Activated CD8-positive, alpha-beta memory T cell treated with anti-CD3 and anti-CD28 coated beads for 1 hour (primary cell): ENCODE measurements at places on chromosomes 11 and 22.

GRCh38 chr11:75233754-75234172 lies 6.8 kb upstream of the TPBGL start:
- DNase-seq, result no peak

GRCh38 chr11:130631119-130631518 lies 182.7 kb downstream of the ADAMTS15 start:
- no peak for DNase-seq

DNA sequence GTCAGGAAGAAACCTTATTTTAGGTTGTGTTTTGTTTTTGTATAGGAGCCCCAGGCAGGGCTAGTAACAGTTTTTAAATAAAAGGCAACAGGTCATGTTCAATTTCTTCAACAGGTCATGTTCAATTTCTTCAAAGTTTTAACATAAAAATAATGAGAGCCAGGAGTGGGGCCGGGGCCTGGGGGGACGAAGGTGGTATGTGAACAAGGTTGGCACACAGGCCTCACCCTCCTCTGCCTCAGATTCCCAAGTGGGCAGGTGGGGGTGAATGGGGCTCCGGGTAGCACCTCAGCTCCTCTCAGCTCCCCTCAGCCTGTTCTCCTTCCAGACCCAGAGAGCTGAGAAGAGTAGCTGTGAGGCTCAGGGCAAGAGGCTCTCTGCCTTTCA lies 4.4 kb downstream of the DERL3 start:
- no peak for DNase-seq

DNA sequence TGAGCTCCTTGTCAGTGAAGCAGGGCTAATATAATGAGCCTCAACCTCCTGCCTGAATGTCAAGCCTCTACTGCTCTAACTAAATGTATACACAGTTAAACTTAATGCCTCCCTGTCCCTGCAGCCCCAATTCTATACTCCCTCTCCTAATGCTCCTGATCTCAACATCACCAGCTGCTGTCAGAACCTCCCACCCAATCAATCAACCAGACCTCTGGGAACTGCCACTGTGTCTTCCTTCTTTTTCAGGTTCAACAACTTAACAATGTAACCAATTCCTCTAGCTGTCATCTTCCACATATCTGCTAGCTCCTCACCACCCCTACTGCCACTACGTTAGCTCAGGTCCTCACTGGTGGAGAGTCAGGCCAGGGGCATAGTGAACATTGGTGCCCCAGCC lies 339.8 kb upstream of the NARS2 start:
- DNase-seq, result no peak

- DNase-seq, result no peak
These were observed 48.8 kb downstream of the GDPD4 start for GRCh38 chr11:77252555-77253270.

DNA sequence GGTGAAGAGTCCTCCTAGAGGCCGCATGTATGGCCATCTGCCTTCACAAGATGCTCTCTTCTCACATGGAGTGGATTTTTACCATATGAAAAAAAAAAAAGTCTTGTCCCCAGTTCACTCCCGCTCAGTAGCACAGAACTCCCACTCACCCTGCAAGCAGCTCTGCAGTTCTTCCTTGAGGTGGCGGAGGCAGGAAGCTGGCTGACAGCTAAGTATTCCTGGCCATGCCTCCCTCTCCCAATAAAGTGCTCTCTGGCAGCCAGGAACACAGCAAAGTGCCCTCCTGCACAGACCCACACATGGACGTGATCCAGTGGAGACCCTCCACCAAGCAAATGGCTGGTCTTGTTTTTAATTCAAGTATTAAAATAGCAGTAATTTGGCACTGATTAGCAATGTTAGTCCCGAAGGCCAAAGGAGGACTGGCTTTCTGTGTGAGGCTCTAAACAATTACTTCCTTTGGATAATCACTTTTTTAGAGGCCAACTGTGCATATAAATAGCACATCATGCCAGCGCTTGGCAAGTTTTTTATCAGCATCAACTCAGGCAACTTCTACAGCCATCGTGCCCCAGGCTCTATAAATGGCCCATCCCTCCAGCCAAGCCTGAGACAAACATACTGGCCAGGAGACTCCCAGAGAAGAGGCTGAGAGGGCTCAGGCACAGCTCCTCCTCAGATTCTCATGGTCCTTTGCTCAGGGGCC lies 413.6 kb downstream of the OPCML start:
- no peak for DNase-seq

DNA sequence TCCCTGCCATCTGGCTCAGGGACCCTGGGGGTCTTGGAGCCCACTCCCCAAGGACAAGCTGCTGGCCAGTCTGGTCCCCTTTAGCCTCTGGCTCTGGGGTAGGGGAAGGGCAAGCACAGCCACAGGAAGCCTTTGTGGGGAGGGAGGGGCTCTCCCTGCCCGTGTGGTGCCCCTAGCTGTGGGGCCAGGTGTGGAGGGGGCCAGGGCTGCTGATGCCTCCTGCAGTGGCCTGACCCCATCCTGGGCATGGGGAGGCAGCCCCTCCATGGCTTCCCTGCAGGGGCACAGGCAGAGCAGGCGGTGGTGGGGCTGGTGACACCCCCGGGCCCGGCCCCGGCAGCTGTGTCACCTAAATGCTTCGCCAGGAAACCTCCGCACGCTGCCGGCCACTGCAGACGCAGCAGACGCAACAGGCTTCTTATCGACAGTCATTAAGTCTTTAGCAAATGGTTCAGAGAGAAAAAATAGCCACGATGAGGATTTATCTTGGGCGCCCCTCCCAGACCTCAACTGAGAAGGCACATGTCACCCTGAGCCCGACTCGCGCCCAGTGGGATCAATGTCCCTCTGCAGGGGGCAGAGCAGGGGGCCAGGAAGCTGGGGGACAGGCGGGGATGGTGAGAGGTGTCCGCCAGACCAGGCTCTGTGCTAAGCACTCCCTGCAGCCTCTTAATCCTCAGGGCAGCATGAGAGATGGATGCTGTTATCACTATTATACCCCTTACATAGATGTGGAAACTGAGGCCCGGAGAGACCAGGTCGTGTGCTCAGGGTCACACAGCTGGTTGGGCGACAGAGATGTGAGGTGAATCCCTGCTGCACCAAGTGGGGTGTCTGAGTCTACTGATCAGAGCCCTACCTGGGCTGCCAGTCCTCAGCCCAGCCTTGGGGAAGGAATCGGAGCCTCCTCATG lies 33.9 kb downstream of the FLRT1 start:
- no peak for DNase-seq

DNA sequence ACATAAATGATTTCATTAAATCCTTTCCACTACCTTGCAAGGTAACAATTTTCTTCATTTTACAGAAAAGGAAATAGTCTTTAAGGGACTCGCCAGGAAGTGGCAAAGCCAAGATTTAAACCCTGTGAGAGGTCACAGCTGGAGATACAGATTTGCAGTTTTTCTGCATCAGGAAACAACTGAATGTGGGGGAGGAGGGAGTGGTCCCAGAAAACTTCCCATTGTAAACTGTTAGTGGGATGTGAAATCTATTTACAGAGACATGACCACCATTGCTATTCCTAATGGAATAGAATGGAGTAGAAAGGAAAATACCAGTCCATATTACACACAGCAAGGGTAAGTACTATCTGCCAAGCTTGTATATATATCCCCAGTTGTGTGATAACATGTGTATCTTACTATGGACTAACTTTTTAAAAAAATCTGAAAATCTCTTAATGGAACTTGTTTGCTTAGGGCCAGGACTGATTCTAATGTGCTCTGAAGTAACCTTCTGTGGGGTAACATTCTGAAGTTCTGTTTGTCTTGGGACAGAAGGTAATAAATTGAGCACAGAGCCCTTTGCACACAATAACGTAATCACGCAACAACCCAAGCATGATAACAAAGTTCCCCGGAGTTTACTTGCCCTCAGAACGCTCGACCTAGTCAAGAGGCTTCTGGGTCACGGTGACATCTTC lies 10.9 kb upstream of the TSKU start:
- DNase-seq, result no peak

- DNase-seq, result no peak
These were observed 18.4 kb downstream of the TNKS1BP1 start for GRCh38 chr11:57306161-57306876.

GRCh38 chr11:83693306-83693992 lies 407.3 kb upstream of the CCDC90B start:
- DNase-seq, result no peak

DNA sequence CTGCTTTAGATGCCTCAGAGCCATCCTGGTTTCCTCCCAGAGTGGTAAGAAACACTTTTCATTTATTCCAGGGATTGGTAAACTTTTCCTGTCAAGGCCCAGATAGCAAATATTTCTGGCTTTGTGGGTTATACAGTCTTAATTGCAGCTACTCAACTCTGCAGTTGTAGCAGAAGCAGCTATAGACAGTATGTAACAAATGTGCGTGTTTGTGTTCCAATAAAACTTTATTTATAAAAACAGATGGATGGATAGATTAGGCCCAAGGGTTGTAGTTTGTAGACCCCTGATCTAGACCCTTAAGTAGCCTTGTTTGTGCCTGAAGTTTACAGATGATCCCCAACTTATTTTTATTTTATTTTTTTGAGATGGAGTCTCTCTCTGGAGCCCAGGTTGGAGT lies 17.9 kb downstream of the NNMT start:
- DNase-seq, result no peak

GRCh38 chr11:67248653-67249052 lies 17.6 kb upstream of the GRK2 start:
- DNase-seq, result no peak

DNA sequence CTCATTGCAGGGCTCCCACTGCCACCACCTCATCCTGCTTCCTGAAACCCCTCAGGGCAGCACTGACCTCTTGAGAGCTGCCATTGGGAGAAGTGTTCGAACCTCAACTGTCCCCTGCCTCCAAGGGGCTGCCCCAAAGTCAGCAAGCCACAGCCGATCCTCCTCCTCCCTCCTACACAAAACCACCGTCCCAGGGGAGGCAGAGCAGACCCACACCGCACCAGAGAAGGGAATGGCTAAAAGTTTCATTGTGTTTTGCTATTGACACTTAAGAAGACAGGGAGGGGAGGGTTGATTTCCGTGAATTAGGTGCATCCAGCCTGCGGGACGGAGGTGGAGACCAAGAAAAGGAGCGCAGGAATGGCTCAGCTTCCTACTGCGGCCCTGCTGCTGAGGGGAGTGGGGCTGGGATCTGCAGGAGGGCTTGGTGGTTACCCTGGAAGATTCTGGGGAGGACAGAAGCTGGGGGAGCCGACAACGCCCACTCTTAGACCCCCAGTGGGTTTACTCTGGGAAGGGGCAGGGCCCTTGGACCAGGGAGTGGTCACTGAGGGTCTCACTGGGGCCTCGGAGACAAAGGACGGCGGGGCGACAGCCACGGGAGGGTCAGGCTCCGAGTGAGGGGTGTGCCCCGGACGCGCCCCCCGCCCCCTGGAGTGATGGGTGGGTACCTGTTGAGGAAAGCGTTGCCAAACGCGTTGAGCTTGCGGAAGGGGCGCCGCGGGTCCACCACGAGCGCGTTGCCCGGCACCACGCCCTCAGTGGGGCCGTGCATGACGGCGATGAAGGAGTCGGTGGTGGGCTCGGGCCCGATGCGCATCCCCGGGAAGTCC lies 815 bp downstream of the EHD1 start:
- DNase-seq, result no peak

GRCh38 chr22:43338766-43339345 lies 4.3 kb downstream of the SCUBE1 start:
- no peak for DNase-seq

DNA sequence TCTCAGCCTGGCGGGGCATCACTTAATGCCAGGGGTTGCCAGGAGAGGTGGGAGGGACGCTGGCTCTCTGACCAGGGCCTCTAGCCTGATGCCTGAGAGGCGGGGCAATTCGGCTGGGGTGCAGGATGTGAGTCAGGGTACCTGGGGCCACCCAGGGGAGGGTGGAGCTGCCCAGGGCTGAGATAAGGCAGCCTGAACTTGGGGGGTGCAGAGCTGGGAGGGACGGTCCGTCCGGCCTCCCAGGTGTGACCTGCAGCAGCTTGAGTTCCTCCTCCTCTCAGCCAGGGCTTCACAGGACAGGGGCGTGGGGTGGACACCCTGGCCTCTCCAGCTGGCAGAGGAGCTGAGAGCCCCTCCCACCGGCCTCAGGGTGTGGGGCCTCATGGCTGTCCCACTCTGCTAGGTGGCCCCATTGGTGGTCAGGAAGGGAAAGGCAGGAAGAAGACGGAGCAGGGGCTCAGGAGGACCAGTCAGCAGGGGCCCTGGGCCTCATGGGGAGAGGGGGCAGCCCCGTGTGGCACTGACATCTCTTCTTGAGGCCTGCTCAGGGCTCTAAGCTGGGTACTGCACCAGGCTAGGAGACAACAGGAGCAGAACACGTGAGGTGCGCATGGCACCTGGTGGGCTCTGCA lies 942 bp upstream of the RPS6KA4 start:
- DNase-seq, result no peak

GRCh38 chr11:24762076-24762475 lies 265.2 kb downstream of the LUZP2 start:
- DNase-seq, result no peak

GRCh38 chr11:74743640-74744039 lies 5.0 kb upstream of the RNF169 start:
- DNase-seq, result no peak

GRCh38 chr11:764322-765024 lies 12.8 kb downstream of the GATD1 start:
- no peak for DNase-seq

DNA sequence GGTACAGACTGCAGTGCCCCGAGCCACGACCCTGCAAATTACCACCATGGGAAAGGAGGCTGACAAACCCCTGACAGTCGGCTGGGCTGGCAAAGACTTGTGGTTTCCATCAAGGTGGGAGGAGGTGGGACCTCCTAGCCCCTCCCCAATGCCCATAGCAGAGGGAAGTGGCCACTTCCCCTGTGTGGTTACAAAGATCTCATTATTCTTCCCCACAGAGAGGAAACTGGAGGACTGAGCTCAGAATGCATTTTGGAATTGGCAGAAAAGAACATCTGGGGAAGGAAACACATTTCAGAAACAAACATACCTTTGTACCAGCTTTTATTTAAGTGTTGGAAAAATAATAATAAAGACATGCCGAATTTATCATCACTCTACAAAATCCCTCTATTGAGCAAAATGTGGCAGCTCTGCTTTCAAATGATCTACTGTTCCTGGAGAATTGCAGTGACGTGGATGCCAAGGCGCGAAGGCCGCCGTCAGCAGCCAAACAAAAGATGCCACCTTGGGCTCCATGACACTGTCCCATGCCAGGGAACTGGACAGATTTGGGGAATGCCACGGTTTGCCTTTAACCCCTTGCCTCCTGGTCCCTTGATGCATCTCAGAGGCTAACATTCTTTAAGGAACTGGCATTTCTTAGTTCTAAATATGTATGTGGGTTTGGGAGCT lies 169.6 kb downstream of the CRYBB2 start:
- no peak for DNase-seq
